ENCODE measurements at places on chromosomes 16 and 17.

DNA sequence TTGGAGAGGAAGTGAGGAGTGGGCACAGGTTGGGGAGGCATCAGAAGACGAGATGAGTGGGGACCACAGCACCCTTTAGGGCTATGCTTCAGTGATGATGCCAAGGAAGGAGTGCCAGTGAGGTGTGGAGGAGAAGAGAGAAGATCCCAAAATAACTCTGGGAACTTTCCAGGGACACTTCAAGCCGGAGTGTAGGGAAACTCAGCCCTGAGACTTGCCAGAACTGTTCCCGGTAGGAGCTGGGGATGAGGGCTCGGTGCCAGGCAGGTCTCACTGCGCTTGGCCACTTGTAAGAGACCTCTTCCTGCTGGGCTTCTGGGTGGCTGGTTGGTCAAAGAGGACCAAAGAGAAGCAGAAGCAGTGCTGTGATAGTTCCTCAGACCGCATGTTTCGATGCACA, 63.6 kb downstream of the SHISA6 start:
- DNase-seq = no peak

- peak; percentile 17 for DNase-seq
These were observed 43.5 kb downstream of the CYB561 start for GRCh38 chr17:63402431-63403212.

DNA sequence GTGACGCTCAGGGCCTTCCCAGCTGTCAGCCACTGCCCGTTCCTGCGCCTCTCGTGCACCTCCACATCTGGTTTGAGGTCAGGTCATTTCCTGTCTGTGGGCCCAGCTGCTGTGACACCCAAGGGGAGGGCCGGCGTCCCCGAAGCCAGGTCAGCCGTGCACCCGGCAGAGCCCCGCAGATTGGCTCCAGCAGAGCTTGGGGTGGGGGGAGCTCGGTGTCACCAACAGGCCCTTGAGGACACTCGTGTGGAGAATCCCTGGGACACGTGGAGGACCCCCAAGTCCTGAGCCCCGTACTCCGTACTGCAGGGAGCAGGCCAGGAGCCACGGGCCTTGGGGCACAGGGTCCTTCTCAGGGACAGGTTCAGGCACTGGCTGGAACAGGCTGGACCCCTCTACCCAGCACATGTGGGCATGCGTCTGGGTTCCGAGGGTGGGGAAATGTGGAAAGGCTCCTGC, 4.8 kb downstream of the SPATA2L start:
- no peak for DNase-seq

DNA sequence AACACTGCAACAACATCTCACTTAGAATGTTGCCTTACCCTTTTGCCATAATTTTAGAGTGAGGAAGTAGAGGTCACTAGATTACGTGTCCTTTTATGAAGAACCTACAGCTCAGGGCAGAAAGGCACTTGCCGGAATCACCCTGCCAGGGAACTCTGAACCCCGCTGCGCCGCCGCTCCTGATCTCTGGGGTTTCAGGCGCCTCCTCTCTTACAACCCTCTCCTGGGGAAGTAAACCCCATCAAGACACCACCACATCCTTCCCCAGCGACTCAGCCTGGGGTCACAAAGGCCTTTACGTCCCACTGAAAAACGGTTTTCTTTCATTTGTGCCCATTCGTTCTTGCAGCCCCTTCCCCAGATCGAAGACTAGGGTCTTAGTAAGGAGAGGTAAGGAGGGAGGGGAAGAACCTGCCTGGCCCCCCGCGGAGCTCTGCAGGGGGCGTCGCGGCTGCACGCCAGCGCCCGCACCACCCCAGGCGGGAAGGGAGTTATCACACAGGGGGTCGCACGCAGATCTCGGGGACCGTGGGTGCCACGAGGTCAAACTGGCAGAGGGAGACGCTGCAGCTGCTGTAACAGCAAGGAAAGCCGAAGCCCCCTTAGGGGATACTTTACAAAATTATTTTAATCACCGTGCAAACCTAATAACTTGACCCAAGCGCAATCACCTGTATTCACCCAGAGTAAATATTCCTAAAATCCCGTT, 1.0 kb upstream of the HLF start:
- no peak for DNase-seq

DNA sequence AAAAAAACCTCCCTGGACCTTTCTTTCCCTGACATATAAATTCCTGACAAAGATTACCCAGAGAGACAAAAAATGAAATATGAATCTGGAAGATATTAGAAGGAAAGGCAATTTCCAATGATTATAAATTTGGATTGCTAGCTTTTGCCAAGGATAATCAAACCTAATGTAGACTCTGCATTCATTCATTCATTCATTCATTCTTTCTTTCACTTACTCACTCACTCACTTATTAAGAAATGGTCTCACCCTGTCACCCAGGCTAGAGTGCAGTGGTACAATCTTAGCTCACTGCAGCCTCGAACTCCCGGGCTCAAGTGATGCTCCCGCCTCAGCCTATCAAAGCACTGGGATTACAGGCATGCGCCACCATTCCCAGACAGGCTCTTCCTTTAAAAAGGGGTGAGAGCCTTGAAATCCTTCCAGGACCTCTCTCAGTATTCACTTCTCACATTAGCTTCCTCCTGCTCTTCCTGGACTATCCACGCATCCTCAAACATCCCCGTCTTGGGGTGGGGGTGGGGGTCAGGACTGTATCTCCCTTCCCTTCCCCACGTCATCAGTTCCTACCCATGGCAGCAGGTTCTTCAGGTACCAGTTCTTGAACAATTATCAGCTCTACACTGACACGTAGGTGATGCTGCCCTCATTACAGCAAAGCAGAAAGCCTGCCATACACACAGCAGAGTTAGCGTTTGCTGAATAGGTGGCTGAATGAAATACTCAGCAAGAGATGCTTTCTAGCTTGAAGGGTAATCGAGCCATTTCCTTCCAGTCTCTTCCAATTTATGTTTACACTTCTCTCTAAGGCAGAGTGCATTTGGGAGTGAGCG, 19.8 kb downstream of the PRPSAP1 start:
- no peak for DNase-seq

GRCh38 chr16:86929057-86929871, 350.9 kb downstream of the FOXL1 start:
- peak; percentile 90 for DNase-seq

DNA sequence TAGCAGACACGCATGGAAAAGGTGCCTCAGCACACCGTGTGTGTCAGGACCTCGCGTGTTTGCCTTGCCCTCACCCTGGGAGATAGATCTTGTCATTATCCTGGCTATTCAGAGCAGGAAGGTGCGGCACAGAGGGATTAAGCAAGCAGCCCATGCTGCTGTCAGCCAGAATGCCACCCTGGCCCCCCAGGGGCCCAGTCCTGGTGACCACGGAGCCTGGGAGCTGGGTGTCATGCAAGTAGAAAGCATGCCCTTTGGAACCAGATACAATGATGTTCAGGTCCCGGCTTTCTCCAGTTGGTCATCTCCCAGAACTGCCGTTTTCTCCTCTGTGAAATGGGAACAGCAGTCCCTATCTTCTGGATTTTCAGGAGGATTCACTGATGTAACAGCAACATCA, 29.9 kb downstream of the CACNG4 start:
- DNase-seq = no peak

GRCh38 chr16:12876778-12877177, 24.6 kb upstream of the SHISA9 start:
- DNase-seq = no peak

DNA sequence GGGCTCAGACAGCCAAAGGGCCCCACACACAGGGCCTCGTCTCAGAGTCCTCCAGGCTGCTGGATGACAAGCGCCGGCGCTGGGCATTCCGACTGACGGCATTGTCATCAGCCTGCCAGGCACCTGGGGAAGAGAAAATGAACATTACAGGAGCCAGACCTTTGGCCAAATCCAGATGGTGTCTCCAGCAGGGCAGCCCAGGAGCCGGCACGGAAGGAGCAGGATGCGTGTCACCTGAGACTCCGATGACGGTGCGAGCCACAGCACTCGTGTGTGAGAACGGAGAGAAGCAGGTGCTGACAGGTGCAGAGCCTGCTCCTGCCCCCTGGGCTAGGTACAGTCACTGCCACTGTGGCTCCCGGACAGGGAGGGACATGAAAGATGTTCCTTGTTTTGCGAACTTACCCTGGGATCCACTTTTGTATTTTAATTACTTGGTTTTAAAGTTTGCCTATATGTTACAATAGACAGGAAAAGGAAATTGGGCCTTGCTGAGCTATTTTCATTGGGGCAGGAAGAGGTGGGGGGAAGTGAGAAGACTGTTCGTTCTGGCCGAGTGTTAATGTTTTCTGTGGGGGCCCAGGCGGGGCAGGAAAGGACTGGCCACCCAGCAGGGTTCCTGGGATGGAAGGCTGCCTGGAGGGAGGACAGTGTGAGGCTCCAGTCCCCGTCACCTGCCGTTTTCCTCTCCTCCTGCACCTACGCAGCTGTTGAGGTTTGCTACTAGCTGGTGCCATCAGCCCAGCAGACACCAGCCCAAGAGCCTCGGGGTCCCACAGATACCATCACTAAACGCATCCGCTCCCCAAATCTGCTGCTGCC, 4.4 kb upstream of the FOXJ1 start:
- DNase-seq = no peak

DNA sequence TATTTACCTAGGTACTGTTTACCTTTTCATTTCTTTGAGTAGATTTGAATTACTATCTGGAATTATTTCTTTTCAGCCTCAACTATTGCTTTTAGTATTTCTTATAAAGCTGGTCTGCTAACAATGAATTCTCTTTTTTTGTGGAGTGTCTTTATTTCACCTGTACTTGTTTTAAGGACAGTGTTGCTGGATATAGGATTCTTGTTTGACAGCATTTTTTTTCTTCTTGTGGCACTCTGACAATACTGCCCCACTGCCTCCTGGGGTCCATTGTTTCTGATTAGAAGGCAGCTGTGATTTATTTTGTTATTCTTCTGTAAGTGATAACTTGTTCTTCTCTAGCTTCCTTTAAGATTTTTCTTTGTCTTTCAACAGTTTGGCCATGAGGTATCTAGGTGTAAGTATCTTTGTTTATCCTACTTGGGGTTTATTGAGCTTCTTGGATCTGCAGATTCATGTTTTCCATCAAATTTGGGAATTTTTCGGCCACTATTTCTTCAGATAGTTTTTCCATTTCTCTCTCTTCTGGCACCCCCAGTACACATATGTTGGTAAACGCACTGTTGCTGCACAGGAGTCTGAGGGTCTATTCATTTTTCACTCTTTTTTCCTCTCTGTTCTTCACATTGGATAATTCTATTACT, 130.4 kb downstream of the AATF start:
- DNase-seq = no peak

- DNase-seq = peak; percentile 79
These were observed 19.6 kb downstream of the AKAP10 start for GRCh38 chr17:19958023-19958422.

DNA sequence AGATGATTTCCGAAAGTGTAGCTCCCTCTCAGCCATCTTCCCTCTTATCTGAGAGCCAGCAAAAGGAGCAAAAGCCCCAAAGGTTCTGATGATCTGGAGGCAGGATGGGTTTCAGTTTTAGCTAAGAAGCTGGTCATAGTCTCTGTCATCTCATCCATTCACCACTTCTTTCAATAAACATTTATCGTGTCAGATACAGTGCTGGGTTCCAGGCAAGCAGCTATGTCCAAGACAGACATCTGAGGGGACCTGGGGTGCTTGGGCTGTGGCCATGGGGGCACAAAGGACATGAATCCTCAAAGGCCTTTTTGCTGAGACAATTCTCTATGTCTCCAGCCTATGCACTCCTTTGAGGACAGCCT, 1.0 kb upstream of the ETV4 start:
- DNase-seq = no peak

Data from GM03348 (cell line).